ENCODE measurements at places on chromosomes 4 and X. TPM values are rescaled to one million over a fixed set of nuclear protein-coding genes. Genes with fewer than 3 reads are reported as not detected.

GRCh38 chr4:102640669-102641068, 120.1 kb downstream of the MANBA start:
- ATAC-seq = no peak

GRCh38 chr4:24771241-24771640, 24.1 kb upstream of the SOD3 start:
- ATAC-seq = no peak

GRCh38 chrX:87515836-87516235, 1.8 kb upstream of the KLHL4 start:
- no peak for ATAC-seq

GRCh38 chr4:117700111-117700892, 334.0 kb upstream of the NDST3 start:
- ATAC-seq = no peak

- ATAC-seq = no peak
Observed at GRCh38 chr4:63036159-63036866, 1372.9 kb downstream of the TECRL start.

DNA sequence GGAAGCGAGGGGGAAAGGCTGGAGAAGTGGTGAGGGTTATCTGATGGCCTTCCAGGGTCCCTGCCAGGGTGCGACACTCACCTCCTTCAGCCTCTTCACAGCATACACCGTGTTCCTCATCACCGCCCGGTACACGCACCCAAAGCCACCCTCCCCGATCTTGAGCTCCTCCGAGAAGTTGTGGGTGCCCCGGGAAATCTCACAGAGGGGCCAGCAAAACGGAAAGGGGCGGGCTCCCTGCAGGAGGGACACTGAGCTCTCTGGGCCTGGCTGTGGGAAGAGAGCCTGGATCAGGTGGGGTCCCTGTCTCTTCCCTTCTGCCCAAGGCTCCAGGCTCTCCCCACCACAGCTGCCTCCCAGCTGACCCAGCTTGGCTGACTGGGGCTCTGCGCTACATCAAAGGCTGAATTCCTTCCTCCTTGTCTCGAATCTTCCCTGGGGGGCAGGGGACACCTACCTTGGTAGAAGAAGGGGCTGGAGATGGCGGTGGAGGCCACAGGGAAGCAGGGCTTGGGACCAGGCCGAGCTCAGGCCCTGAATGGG, 1.1 kb downstream of the IRAK1 start:
- ATAC-seq = no peak

GRCh38 chrX:155027509-155028066, 944 bp downstream of the FUNDC2 start:
- no peak for ATAC-seq

GRCh38 chr4:54852602-54853001, 194.8 kb downstream of the KIT start:
- no peak for ATAC-seq

DNA sequence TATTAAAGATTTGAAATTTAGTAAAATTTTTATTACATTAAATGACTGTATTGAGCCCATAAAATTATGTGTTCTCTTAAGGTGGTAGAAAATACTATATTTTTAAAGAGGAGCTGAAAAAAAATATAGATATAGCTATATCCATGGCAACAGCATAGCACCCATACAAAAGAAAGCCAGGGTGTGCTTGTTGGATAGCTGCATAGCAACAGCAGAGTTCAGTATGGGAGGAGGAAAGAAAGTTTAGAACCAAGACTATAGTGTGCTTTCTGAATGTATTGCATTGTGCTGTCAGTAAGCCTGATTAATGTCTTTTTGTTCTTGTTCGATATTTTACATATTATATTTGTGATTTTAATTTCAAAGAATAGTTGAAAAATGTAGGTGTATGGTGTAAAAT, 78.4 kb downstream of the GRID2 start:
- no peak for ATAC-seq

DNA sequence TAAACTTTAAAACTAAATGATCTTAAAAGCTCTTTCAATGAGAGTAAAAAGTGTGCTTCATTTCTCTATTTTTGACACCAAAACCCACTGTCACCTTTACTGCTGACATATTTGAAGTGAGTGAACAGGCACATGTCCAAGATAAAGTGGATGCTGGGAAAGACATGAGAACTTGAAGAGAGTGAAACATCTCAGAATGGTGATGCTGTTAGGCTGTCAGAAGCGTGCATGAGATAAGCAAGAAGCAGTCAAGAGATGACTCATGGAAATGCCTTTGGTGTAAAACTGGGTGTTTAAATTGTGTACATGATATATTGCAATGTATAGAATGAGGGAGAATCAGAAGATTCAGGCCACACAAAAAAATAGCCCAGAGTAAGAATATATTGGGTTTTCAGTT, 21.8 kb upstream of the GBA3 start:
- peak; percentile 27 for ATAC-seq

- ATAC-seq = no peak
Observed at GRCh38 chr4:120399826-120400225, 333.2 kb upstream of the MAD2L1 start.

DNA sequence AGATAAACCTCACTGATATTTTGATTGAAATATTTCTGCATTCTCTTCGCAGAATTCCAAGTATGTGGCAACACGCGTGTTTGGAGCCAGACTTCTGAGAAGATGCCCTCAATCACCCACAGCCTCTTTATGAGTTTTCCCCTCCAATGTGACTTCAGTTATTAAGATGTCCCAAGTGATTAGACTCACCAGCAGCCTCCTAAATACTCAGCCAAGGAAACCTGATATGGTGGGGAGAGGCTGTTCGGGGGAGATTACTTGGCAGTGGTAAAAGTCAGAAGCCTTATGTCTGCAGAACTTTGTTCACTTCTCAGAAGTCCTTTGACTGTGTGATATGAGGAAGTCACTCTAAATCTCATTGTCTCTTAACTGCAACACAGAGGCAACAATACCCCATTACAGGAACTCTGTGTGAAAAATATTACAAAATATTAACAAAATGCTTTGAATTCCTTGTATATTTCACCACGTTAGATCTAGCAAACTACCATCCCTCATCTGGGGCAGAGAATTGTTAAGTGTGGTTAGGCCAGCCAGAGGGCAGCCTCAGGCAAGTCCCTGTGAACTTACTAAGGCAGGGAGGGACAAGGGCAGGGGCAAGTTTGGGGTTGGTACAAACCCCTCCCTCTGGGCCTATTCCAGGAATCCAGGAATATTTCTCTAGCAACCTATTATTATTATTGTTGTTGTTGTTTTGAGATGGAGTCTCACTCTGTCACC, 151.4 kb upstream of the USP9X start:
- ATAC-seq = peak; percentile 75

DNA sequence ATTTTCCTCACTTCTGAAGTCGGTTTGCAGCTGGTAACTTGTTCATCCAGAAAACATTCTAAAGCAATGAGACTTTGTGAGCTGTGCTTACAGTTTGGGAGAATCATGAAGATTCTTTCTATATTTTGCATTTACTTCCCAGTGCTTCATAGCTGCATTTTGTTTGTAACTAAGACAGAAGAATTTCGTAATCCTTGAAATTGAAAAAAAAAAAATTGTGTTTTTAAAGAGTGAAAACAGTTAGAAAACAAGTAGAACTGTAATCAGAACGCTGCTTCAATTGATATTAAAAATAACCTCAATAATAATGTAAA, 392.4 kb downstream of the UNC5C start:
- ATAC-seq = no peak

DNA sequence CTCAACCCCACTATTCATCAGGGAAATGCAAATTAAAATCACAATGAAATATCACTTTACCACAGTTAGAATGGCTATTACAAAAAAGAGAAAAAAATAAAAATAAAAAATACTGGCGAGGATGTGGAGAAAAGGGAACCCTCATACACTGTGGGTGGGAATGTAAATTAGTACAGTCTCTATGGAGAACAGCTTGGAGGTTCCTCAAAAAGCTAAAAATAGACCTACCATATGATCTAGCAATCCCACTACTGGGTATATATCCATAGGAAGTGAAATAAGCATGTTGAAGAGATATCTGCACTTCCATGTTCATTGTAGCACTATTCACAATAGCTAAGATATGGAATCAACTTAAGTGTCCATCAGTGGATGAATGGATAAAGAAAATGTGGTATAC, 50.5 kb upstream of the PAGE1 start:
- ATAC-seq = no peak

DNA sequence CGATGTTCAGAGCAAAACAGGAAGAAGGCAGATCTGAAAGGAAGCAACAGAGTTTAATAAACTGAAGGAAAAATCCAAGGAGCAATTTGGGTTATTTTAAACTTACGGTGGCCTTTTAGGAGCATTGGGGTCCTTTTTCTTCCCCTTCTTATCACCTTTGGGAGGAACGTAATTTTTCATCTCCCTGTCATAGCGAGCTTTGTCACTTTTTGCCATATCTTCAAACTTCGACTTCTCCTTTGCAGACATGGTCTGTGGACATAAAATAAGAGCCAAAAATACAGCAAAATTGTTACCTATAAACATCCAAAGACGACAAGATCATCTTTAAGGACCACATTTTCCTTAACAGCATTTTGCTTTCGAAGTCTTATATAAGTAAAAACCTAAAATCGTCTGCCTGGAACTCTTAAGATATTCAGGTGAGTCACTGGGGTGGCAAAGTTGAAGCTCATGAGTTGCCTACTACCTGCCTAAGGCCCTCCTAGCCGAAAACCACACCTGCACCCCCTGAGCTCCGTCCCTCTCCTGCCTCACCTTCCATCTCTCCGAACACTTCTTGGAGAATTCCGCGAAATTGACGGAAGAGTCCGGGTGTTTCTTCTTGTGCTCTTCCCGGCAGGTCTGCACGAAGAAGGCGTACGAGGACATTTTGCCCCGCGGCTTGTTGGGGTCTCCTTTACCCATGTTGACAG, 1.0 kb downstream of the HMGB2 start:
- ATAC-seq = no peak

DNA sequence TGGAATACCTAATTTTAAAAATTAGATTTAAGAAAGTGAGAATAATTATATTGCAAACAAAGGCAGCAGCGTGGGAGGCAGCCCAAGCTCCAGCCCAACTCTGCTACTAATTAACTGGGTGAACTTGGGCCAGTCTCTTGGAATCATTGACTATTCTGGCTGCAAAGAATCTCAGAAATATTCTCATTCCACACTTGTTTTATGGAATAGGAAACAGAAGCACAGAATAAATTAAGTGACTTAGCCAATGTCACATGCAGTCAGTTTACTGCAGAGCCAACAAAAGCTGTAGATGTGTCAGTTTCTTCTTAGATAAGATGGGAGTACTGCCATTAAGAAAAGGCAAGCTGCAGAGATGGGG, 132.6 kb upstream of the FAM9B start:
- no peak for ATAC-seq

DNA sequence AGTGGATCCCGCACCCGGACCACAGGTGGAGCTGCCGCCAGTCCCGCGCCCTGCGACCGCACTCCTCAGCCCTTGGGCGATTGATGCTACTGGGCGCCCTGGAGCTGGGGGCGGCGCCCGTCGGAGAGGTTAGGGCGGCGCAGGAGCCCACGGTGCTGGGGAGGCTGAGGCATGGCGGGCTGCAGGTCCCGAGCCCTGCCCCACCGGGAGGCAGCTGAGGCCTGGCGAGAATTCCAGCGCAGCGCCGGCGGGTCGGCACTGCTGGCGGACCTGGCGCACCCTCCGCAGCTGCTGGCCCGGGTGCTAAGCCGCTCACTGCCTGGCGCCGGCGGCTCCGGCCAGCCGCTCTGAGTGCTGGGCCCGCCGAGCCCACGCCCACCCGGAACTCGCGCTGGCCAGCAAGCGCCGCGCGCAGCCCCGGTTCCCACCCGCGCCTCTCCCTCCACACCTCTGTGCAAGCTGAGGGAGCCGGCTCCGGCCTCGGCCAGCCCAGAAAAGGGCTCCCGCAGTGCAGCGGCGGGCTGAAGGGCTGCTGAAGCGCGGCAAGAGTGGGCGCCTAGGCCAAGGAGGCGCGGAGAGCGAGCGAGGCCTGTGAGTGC, 1256.5 kb downstream of the STIM2 start:
- no peak for ATAC-seq

GRCh38 chr4:94545296-94545695, 93.6 kb downstream of the PDLIM5 start:
- no peak for ATAC-seq

GRCh38 chr4:100049872-100050271, 99.8 kb upstream of the H2AZ1 start:
- no peak for ATAC-seq

DNA sequence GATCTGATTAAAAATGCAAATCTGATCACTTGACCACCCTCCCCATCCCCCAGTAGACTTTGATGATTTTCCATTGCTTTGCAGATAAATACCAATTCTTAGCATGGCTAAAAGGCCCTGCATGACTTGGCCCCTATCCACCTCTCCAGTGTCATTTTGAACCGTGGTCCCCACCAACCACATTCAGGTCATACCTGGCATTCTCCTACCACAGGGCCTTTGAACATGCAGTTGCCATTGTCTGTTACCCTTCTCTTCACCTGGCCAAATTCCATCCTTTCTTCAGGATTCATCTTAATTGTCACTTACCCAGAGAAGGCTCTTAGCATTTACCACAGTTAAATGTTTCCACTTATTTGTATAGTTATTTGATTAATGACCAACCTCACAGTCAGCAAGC, 36.9 kb upstream of the RELL1 start:
- ATAC-seq = no peak

DNA sequence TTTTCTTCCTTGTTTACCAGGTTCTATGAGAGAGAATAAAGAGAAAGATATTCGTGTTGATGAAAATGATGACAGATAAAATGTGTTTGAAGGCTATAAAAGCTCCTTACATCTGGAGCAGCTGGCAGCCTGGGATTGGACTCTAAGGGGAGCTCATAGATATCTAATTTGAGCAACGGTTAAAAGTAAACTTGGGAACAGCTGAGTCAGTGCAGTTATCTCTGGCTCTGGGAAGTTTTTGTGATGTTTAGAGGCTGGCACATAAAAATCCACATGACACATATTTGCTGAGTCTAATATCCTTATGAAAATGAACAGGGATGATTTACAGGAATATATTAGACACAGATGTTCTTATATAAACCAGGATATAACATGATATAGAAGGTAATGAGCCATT, 331.8 kb upstream of the TENM3 start:
- peak; percentile 58 for ATAC-seq

GRCh38 chr4:79210636-79211049, 115.2 kb downstream of the NAA11 start:
- ATAC-seq = no peak

GRCh38 chrX:10620121-10620699, at the start of gene MID1:
MID1 (minus strand) TSS chrX:10620585; CDS start chrX:10567547, 53,038 bp downstream.
- ATAC-seq = peak; percentile 86

Gene TMEM154
- total RNA-seq = 0.04 TPM

Gene LAS1L
- 36.0 TPM for total RNA-seq

Gene GIMD1
- 0.20 TPM for total RNA-seq

Gene ENPP6
- not detected for total RNA-seq

Gene ATP2B3
- total RNA-seq = 4.9 TPM

Gene PNCK
- 24.7 TPM for total RNA-seq

Gene TMPRSS11D
- total RNA-seq = 0.70 TPM

Gene MAGED1
- total RNA-seq = 236 TPM

Gene SH3RF1
- 12.3 TPM for total RNA-seq

Gene VGLL1
- total RNA-seq = not detected

Gene KIAA1210
- 0.05 TPM for total RNA-seq

Gene XG
- 1.5 TPM for total RNA-seq

Gene TAB3
- 10.4 TPM for total RNA-seq

Gene SMARCA1
- 68.7 TPM for total RNA-seq

Gene REPS2
- 2.4 TPM for total RNA-seq

Gene CITED1
- total RNA-seq = 7.9 TPM

Data from motor neuron (in vitro differentiated cells).